ENCODE measurements at places on chromosomes 5 and 9. TPM values are rescaled to one million over a fixed set of nuclear protein-coding genes. Genes with fewer than 3 reads are reported as not detected.

DNA sequence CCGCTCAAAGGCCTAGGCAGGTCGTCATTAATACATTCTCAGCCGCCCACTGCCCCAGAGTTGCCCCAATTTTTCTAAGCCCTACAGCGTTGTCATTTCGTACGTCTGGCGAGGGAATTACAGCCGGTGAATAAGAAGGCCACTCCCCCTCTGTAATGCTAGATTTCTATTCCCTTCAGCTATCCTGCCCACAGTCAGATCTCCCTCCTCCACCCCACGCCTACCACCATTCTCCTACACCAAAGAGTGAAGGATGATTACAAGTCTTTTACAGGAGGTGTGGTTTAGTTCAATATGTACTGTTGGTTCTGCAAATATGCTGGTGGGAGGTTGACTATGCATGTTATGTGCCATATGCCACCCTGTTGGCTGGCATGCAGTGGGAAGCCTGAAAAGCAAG, 83.7 kb upstream of the SMIM15 start:
- DNase-seq, result no peak

GRCh38 chr9:126664900-126665643, 51.3 kb downstream of the LMX1B start:
- no peak for DNase-seq

GRCh38 chr9:17332115-17332514, 197.3 kb downstream of the CNTLN start:
- DNase-seq, result no peak

DNA sequence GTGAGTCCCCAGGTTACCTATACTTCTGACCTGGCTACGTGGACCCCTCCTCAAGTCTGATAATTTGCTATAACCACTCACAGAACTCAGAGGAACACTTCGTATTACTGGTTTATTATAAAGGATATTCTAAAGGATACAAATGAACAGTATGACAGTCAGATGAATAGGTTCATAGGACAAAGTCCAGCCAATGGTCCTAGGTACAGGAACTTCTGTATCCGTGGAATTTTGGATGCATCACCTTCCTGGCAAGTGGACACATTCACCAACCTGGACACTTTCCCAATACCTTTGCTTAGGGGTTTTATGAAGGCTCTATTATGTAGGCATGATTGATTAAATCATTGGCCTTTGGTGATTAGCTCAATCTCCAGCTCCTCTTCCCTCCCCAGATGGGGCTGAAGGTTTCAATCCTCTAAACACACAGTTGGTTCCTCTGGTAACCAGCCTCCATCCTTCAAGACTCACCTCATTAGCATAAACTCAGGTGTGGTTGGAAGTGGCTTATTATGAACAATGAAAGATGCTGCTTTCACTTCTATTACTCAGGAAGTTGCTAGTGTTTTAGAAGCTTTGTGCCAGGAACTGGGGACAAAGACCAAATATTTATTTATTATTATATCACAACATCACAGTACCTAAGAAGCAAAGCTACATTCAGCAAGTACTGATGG, 149.6 kb upstream of the ELL2 start:
- no peak for DNase-seq

- DNase-seq, result no peak
These were observed 129.1 kb downstream of the PLK2 start for GRCh38 chr5:58330781-58331180.

DNA sequence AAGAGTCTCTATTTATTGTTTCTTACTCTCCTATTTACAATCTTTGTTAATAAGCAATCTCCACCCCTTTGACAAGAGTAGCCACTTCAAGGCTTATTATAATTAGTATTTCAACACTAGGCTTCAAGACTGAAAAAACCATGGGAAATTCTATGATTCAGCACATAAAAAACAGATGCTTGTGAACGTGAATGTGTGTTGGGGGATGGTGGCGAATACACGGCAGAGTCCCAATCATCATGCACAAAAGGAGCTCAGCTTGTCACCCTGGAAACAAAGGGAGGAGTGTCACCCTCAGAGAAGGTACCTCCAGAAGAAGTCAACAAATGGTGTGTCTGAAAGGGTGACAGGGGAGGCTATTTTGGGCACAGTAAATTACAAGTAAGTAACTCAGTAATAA, 157.2 kb upstream of the RETREG1 start:
- no peak for DNase-seq

- no peak for DNase-seq
These were observed 40.4 kb upstream of the SYNPO start for GRCh38 chr5:150599917-150600511.

DNA sequence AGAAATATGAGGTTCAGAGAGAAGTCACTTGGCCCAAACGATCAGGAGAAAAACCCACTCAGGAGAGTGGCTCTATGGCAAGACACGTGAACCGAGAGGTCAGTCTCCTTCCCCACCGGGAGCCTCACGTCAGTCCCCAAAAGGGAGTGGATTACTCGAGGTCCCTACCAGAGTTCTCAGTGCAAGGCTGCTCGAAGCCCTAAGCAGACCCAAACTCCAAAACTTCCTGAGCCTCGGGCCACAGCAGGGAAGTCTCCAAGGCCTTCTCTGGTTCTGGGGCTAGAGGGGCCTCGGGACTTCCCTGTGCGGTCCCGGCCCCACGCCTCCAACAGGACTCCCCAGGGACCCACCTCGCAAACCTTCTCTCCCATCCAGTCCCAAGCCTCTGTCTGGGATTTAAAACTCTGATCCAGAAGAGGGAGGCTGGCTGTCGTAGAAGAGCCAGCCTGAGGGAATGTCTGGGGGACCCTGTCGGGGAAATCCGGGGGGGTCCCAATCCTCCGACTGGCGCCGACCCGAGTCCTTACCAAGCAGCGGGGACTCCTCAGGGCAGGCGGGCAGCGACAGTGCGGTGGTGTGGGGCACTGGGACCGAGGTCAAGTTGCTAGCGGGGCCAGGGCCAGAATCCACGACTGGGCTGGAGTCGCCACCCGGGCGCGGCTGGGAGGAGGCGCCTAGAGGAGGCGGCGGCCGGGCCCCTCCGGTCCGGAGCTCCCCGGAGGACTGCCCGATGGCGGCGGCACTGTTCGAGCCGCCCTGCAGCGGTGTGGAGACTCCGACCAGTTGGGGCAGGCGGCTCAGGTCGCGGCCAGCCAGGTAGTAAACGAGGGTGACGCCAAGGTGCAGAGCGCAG, 679 bp downstream of the B4GALT1 start:
- DNase-seq, result no peak

GRCh38 chr9:116546711-116547581, 140.2 kb upstream of the TRIM32 start:
- no peak for DNase-seq

- no peak for DNase-seq
These were observed 28.5 kb downstream of the ZNF366 start for GRCh38 chr5:72478684-72479083.

- no peak for DNase-seq
These were observed 33.6 kb upstream of the NFIB start for GRCh38 chr9:14347406-14348122.

DNA sequence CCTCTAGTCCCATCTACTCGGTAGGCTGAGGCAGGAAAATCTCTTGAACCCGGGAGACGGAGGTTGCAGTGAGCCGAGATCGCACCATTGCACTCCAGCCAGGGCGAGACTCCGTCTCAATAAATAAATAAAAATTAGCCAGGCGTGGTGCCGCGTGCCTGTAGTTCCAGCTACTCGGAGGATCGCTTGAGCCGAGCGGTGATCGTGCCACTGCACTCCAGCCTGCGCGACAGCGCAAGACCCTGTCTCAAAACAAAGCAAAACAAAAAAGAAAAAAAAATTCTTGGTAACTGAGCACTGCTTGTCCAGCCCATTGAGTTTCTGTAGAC, 710 bp upstream of the WDR55 start:
- no peak for DNase-seq

DNA sequence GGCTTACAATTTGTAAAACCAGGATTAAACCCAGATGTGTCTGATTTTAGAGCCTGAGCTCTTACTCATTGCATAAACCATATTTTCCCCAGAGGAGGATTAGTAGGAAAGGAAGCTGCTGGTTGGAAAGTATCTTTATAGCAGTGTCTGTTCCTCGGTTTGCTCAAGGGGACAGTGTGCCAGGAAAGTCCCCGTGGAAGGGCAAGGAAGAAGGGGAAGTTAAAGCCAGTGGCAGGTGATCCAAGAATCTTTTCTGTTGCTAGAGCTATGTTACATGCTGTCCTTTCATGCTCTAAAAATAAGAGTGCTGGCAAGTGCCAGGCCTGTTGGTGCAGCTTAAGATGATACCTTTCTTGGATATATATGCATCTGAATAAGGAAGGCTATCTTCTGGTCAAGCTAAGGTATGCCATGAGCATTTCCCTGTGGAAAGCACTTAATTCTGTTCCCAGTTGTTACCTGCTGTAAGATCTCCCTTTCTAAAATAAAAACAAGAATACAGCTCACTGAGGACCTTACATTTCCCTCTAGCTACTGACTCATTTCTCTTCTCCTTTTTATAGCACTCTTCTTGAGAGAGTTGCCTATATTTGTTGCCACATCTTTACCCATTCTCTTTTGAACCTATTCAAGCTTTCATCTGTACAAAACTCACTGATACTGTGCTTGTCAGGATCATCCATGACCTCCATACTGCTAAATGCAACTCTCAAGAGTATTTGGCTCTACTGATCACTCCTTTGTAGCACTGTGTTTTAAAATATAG, 8.0 kb downstream of the PDCD1LG2 start:
- DNase-seq, result no peak

GRCh38 chr9:97411440-97411788, 482 bp upstream of the TDRD7 start:
- no peak for DNase-seq

DNA sequence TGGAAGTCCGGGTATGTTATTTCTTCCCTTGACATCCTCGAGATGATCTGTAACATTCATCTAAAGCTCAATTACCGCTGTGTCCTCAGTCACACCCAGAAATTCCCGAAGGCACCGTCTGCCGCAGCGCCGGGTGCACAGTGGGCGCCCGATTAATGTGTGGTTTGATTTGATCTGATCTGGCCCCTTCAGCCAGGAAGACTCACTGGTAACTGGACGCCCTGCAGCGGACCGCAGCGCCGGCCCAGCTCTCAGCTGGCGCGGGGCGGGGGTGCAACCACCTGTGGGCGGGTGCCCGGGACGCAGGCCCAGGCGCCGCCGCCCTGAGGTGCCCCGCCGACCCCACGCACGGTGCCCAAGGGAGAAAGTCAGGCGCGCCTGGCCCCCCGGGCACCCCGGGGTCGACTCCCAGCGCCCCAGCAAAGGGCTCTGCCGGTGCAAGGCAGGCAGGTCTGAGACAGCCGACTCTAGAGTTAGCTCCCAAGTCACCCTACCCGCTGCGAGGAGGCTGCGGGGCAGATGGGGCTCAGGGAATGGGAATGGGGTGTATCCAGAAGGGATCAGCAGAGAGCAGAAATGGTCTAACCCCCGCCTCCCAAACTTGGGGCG, 1.7 kb downstream of the EPB41L4B start:
- no peak for DNase-seq

GRCh38 chr5:135942202-135942771, 12.5 kb downstream of the LECT2 start:
- DNase-seq, result no peak

GRCh38 chr9:133075925-133076630, 14.3 kb downstream of the CEL start:
- no peak for DNase-seq

DNA sequence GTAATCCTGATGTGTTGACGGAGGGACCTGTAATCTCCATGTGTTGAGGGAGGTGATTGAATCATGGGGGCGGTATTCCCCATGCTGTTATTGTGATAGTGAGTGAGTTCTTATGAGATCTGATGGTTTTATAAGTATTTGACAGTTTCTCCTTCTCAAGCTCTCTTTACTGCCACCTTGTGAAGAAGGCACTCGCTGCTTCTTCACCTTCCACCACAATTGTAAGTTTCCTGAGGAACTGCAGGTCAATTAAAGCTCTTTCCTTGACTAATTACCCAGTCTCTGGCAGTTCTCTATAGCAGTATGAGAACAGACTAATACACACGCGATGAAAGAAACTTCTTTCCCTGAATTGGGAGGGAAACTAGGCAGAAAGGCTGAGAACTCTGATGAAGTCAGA, 141.1 kb upstream of the RAD23B start:
- no peak for DNase-seq

DNA sequence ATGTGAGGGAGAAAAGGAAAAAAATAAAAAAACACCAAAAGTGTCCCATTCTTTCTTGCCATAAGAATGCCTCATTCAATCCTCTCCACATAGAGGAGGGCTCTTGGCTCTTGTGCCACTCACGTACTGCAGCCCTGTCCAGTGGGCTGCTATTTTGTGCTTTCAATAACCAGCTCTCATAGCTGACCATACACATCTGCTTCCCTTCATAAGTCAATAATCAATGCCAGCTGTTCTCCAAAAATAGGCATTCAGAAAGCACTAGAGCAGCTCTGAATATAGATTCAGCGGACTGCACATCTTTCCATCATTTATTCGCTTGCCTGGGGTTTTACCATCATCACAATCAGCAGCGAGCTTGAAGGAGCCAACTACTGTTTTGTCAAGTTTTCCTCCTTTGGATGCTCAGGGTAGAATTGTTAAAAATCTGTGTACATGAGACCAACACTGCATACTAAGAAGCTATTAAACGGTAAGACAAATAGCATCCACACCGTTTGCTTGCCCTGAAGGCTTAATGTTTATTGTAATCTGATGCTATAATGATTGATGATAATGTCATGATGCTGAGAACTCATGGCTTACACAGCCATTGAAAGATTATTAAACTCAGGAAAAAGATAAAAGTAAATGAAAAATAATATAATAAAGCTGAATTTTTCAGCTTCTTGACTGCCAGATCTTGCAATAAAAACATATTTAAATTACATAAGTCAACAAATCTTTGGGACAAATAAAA, 80.0 kb downstream of the OXCT1 start:
- no peak for DNase-seq

DNA sequence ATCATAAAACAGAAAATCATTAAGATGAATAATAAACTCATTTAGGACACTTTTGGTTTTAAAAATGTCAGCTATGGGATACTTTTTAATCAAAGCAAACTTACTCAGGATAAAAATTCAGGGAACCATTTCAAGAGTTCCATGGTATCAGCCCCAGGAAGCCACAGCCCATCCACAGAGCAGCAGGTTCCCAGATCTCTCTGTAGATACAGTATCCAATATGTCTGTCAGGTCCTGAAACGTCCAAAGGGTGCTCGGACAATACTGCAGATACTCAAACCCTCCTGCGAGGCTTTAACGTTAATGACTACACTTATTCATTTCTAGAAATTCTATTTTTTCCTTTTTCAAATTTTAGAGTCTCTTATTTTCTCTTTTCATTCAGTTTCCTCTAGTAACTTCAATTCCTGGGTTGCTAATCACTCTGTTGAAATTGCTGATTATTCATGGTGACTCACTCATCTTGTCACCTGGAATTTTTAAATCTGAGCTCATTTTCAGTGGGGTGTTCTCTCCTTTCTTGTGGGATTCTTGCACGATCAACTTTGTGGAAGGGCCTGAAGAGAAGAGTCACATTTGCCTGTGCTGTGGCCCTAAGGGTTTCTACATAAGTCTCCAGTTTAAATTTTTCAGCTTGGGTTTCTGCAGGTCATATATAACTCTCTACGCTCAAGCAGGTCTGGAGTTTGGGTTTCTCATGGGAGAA, 435.8 kb downstream of the CTNND2 start:
- DNase-seq, result no peak

Gene MED10
- 43.8 TPM for polyA plus RNA-seq

Gene TMEM141
- 89.4 TPM for polyA plus RNA-seq

Gene IL4
- not detected for polyA plus RNA-seq

Gene PCDHA1
- polyA plus RNA-seq, result not detected

Gene SLC36A3
- not detected for polyA plus RNA-seq

Gene SETD9
- 18.2 TPM for polyA plus RNA-seq

Gene PCDHB12
- 5.4 TPM for polyA plus RNA-seq

Gene CTXN3
- polyA plus RNA-seq, result not detected

Gene CCNO
- 7.9 TPM for polyA plus RNA-seq

Gene CER1
- 1.1 TPM for polyA plus RNA-seq

Gene PCDHB8
- polyA plus RNA-seq, result 3.8 TPM

Gene PCDHB11
- 4.8 TPM for polyA plus RNA-seq

Gene CD14
- 10.0 TPM for polyA plus RNA-seq
